ENCODE measurements at places on chromosomes 7 and 10.
A peak's percentile ranks its signal among the peaks of the same experiment; 100 is the strongest.

DNA sequence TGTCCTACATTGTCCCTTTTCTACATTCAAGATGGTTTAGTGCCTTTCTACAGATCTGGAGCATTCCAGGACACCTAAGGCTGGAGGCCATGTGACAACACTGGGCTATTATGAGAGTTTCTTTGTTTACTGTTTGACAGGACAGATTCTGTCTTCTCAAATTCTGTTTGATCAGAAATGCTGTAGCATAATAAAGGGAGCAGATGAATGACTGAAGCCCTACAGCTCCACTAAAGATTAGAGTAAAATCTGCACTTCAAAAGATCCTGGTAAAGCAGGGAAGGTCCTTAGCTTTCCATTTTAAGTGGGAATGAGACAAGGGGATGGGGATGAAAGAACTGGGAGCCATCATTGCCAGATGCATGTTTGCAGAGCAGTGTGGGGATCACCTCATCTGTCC lies 38.4 kb downstream of the TMEM229A start:
- DNase-seq: no peak

- DNase-seq: no peak
Measured at GRCh38 chr7:105655500-105656380, 74.4 kb upstream of the EFCAB10 start.

- DNase-seq: no peak
Measured at GRCh38 chr7:150738092-150738491, 874 bp downstream of the GIMAP5 start.

GRCh38 chr7:37974711-37975110 lies 54.3 kb downstream of the EPDR1 start:
- no peak for DNase-seq

DNA sequence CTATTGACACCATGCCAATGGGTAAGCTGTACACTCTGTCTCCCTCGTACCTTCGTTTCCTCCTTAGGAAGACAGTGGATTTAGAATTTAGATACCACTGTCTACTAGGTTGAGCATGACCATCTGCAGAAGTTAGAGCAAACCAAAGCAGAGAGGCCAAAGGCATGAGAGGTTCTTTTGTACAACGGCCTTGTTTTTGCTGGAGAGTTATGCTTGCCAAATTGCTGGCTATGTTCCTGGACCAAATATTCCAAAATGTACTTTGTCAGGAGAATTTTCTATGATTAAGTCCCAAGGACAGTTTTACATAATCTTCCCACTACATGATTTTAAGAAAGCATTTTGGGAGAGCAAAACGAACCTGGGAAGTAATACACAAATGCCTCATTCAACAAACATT lies 47.9 kb upstream of the PLCE1 start:
- no peak for DNase-seq

DNA sequence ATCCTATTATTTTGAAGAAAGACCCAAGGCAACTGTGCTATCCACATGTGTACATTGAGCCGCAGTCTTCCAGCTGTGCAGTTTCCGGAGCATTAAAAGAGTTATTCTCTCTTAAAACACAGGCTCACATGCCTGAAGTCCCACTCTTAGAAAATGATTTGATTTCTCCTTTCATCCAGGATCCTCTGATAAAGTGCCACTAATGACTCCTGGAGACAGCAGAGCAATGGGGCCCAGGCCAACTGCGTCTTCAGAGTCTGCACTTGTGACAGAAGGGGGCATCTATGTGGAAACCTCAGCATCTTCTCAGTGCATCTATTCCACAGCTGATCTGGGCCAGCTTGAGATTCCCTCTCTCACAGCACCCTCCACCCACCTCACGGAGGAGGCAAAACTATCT lies 482.1 kb upstream of the AKR1E2 start:
- DNase-seq: no peak

DNA sequence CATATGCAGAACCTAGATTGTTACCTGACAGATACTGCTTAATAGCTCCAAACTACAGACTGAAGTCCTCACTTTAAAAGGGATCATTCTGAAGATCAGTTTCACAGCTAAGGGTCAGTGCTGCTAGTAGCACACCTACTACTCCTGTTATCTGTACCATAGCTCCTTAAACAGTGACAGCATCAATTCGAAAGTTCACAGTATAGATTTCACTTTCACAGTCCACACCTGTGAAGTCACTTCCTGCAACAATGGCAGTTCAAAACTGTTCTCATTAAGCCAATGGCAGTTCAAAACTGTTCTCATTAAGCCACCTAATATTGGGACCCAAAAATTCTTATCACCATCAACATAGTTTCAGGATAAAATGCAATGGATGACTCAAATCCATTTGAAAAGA lies 10.7 kb upstream of the FHIP2A start:
- DNase-seq: peak; percentile 73

GRCh38 chr10:116237970-116238369 lies 35.0 kb downstream of the GFRA1 start:
- no peak for DNase-seq

DNA sequence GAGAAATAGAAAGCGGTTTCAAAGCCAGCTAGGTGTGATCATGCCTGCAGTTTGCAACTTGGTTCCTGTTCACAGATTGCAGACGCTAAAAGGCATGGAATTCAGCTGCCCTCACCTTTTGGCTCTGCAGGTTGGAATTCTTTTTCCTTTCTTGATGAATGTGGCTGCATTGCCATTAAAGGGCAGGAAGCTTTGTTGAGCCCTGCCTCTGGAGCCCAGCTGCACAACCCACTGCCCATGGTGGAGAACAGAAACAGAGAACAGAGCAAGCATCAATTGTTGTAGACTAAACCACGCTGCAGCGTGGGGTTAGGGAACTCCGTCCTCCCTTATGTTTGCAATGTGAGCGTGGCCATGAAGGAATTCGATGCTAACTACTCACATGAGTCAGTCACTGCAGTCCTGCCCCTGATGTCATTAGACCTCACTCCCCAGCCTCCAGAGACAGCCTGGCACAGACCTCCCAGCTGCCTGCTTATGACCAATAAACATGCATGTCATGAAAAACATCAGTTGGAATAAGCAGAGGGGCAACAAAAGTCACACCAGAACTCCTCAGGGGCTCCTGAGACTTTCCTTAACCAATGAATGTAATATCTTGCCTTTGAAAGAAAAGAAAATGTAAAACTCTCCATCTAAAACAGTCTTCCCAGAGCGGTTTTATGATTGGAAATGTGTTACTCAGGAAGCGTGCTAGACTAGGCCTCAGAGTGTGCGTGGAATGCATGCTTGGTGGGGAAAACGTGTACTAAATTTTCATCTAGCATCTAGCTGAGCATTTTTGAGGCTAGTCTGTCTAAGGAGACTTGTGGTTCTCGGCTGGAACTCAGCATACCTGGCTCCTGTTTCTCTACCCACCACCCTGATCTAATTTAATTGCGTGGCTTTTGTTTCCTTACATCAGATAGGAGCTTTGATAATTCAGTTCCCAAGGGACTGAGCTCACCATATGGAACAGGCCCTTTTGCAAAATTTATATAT lies 232.2 kb downstream of the KIAA1217 start:
- no peak for DNase-seq

- DNase-seq: no peak
Measured at GRCh38 chr10:60069311-60069710, 163.0 kb upstream of the CCDC6 start.

DNA sequence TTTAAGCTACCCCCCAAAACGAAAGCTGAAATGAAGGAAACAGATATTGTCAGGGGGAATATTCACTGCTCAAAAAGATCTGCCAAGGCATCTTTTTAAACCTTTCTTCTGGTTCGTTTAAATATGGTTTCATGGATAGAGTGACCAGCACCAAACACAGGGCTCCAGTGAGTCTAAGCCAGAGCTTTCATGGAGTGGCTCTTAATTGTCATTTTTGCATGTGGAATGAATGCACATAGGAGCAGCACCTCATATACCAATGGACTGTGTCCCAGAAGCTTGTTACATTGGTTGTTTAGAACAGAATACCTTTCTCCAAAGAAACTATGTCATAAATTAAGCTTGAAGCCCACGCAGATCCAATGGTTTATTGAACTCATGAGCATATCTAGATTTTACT lies 17.3 kb downstream of the MKX start:
- no peak for DNase-seq

DNA sequence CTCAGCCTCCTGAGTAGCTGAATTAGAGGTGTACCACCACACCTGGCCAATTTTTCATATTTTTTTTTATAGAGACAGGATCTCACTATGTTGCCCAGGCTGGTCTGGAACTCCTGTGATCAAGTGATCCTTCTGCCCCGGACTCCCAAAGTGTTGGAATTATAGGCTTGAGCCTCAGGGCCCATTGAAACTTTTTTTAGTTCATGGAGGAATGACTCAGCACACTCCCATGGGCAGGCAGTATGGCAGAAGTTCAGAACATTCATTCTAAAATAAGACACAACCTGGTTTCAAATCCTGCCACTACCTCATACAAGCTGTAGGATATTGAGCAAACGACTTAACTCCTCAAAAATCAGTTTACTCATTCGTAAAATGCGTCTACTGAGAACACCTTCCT lies 320.4 kb upstream of the SP8 start:
- no peak for DNase-seq

DNA sequence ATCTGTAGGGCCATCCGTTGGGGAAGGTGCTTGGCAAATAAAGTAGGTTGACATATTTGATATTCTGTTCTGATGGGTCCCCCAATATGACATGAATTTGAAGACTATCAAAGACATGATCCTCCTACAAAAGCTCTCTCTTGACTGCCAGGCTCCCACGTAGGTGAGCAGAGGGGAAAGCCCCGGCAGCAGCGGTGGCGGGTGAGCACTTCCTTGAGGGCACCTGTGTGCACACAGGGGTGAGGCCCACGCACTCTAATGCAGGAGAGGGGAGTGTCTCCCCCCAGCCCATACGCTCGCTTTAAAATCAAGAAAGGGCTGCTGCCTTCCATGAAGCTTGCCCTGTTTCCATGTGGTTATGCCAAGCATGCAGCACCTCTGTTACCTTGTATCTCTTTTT lies 100.4 kb downstream of the TAX1BP1 start:
- no peak for DNase-seq

- DNase-seq: no peak
Measured at GRCh38 chr10:93039110-93039509, 21.5 kb upstream of the CYP26C1 start.

GRCh38 chr10:19200211-19200610 lies 151.6 kb downstream of the MALRD1 start:
- DNase-seq: no peak

DNA sequence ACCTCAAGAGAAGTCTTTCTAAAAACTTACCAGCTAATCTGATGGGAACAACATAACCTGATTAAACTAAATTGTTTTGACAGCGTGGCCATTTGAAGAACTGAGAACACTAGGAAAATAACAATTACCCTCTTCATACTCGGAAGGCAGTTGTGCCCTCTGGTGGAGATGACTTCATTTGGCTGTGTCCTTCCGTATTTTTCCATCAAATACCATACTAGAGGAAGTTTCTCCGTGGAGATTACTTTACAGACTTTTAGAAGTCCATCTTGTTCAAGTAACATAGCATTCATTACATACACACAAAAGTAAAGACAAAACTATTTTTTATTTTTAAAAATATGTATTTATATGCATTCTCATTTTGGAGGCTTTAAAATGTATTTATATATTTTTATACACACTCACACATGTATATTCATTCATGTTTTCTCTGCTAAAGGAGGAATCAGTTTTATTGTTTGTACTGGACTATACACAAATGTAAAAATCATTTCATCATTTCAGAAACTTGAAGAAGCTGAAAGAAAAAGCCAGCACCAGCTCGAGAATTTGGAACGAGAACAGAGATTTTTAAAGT lies 25.2 kb downstream of the SMNDC1 start:
- peak; percentile 45 for DNase-seq

DNA sequence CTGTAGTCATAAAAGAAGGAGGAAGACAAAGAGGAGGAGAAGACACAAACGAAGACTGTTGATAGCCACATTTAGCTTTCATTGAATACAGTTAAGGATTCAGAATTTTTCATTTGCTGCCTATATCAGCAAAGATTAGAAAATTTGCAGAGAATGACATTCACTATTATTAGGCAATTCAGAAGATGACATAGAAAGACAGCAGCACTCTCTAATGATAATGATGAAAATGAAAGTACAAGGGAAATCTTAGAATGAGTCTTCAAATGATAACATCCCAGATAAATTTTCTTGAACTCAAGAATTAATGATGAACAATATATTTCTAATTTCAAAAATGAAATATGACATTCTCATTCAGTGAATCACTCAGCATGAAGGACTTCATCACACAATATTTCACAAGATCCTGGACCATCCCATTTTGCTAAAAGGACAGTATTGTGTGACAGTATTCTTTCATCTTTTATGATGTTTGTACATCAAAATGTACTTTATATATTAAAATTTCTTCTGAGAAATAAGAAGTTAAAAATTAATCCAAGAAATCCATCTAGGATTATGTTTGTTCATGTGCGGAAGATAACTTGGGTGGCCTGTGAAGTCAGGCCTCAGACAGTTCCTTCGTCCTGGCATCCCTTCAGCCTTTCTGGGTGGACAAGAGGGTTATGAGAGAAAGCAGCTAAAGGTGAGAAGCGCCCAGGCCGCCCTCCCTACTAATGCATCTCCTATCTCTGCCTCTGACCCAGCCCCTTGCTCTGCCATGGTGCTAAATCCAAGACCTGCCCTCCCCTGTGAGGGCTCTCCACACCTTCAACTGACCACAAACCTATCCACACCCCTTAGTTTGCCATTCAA lies 47.4 kb upstream of the CAMK2B start:
- no peak for DNase-seq

- no peak for DNase-seq
Measured at GRCh38 chr7:27182285-27182841, 2.7 kb downstream of the HOXA11 start.

DNA sequence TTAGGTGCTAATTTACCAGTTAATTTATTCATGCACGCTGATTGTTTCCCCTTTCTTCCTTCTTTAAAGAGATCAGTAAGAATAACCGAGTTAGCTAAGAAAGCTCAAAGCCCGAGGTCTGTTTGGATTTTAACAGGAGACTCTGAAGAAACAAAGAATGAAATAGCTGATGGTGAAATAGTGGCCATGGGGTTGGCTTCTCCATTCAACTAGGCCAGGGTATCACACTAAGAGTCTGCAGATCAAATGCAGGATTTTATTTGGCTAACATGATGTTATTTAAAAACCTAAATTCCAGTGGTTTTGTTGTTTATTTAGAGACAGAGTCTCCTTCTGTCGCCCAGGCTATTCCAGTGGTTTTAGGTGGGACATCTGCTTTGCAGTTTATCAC lies 65.2 kb upstream of the SYPL1 start:
- DNase-seq: no peak

GRCh38 chr7:126698446-126698845 lies 554.3 kb downstream of the GRM8 start:
- DNase-seq: no peak

DNA sequence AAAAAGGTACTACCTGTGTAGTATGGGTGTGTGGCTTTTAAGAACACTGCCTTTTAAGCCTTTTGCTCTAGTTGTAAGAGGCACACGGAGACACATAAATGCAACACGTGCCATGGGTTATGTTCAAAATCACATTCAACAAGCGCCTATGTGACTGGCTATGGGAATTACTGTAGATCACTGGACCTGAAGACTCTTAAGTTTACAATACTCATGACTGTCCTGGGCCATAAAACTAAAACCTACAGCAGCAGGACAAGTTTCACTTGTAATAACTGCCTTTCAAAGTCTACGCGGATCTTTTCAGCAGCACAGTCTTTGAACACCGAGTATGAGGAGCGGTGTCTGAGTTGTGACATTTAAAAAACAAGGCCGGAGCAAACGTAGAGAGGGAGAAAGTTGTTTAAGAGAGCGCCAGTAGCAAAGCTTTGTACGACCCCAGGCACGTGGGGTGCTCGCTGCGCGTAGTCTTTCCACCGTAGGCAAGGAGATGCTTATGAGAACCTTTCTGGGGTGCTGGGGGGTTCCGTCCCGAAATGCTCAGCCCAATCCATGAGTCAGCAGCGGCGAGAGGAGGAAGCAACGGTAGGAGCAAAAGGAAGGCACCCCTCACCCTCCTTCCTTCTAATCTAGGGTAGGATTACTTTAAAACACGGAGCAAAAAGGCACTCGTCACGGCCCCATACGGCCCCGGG lies 662 bp downstream of the DNAJC2 start:
- DNase-seq: peak; percentile 34
